Activated naive CD4-positive, alpha-beta T cell (primary cell): ENCODE measurements at places on chromosomes 7 and 10.

- no peak for DNase-seq
Measured at GRCh38 chr10:3043512-3044368, 23.6 kb upstream of the PFKP start.

DNA sequence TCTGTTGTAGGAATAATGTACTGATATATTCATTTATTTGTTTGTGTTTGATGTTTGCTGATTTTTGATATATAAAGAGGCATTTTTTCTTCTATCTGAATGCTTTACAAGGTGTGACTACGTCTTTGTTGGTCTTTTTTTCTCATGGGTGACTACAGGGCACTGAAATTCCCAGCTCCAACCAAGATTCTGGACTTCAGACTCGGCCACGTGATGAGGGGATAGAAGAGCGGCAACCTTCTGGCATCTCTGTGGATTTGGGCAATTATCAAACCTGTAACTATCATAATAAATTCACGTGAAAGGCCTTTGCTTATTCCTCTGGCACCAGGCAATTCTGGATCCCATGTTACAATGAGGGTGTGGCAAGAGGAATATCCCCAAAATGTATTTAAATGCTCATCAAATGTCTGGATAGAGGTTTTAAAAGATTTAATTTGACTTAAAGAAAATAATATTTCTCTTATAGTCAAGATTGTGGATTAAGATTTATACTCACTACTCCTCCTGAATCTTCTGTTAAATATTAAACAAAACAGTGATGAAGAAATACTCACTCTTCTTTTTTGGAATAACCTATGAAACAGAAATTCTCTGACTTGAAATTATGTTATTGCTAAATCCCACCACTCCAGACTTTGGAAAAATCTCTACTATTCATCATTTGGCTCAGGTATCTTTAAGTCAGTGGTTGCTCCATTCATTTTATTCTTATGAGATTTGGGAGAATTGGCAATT is 276.3 kb downstream of the GPR37 start:
- DNase-seq = no peak

DNA sequence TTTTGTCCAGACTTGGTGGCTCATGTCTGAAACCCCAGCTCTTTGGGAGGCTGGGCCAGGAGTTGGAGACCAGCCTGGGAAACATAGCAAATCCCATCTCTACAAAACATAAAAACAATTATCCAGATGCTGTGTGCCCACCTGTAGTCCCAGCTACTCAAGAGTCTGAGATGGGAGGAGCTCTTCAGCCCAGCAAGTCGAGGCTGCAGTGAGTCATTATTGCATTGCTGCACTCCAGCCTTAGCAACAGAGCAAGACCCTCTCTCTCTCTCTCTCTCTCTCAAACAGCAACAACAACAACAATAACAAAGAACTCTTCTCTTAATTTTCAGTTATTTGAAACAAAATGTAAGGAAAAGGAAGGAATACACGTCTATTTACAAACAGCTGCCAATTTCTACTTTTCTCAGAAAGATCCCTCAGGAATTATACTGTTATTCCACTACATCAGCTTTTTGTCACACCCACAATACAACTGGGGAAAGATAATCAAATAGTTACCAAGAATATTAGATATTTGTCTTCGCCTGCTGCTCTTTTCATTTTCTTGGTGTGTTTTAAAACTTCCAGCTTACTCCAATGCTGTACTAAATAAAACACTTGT is 5.1 kb upstream of the TSPAN12 start:
- no peak for DNase-seq

DNA sequence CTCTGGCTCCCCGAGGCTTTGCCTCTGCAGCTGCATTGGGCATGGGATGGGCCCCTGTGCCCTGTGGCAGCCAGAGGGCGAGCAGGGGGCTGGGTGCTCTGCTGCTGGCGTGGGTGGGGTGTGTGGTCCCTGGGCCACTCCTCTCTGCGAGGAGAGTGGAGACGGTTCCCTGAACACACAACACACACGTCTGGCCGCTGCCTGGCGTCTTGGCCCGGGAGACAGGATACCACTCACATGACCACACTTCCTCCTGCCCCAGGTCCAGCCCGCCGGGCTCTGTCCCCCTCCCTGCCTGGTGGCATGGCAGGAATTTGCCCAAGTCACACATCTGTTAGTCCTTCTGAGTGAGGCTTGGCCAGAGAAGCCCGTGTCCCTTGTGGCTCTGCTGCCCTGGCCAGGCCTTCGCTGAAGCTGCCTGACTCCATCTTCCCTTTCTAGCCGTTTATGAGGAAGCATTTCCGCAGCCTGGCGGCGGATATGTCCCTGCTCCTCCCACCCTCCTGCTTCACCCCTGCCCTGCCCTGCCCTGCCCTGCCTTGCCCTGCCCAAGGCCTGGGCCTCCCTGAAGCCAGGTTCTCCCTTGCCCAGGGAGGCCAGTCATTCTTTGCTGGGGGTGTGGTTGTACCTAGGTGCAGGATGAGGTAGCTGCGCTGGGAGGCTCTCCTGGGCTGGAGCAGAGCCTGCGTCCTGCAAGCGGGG is 3.0 kb downstream of the BRI3 start:
- no peak for DNase-seq

GRCh38 chr7:137003566-137003965 is 135.1 kb downstream of the CHRM2 start:
- no peak for DNase-seq

- no peak for DNase-seq
Measured at GRCh38 chr7:136687693-136688322, 180.6 kb upstream of the CHRM2 start.

DNA sequence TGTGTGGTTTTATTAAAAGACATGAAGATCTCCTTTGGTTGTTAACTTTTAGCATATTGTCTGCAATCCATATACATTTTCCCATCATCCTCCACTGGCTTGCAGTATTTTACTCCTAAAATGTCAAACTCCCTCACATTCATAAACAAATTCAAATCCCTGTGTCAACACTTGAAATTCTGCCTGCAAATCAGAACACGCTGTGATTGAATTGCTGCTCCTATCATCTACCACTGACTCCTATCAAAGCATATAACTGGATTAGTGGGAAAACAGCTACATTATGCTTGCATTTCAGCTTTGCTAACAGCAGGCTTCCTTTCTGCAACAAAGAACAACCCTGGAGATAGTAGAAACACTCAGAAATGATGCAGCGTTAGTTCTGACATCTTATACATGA is 281.8 kb upstream of the HGF start:
- no peak for DNase-seq

DNA sequence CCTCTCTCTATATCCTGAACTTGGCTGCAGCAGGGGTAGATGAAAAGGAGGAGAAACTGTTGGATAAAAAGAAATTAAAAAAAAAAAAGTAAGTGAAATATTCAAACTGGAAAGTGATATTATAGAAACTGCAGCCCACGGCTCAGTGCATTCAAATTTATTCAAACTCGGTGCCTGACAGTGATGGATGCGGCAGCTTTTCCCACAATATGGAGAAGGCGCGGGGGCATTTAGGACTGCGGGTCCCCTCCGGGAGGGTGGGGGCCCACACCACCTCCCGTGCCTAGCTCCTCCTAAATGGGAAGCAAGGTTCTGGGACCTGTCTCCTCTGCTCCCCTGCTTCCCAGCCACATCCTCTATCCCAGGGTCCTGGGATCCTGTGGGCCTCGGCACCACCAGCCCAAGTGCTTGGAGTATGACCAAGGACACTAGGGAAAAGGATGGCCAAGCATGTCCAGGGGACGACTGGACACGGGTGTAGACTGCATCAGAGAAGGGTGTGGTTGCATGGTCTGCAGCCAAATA is 82.4 kb downstream of the HIF1AN start:
- DNase-seq = no peak

- no peak for DNase-seq
Measured at GRCh38 chr7:111558991-111559390, 3.3 kb downstream of the IMMP2L start.

- DNase-seq = no peak
Measured at GRCh38 chr7:33674804-33675411, 230.4 kb upstream of the BMPER start.

GRCh38 chr10:79344502-79345195 is 2.6 kb upstream of the PPIF start:
- DNase-seq = no peak

DNA sequence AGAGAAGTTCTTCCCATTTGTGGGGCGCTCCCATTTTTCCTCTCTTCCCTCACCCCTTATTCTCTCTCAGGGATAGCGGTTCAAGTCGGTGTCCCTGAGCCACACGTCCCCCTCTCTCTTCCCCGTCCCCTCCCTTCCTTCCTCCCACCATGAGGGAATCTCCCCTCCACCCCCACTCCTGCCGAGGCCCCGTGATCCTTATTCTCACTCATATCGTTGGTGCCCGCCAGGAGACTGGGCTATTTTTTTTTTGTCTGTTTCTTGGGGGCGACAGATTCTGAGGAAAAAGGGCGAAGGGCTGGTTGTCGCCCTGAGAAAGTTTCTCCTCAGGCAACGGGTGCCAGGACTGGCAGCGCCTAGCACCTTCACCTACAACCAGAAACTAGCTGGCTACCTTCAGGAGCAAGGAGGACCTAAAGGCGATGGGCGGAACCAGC is 723 bp downstream of the ZCWPW1 start:
- no peak for DNase-seq

DNA sequence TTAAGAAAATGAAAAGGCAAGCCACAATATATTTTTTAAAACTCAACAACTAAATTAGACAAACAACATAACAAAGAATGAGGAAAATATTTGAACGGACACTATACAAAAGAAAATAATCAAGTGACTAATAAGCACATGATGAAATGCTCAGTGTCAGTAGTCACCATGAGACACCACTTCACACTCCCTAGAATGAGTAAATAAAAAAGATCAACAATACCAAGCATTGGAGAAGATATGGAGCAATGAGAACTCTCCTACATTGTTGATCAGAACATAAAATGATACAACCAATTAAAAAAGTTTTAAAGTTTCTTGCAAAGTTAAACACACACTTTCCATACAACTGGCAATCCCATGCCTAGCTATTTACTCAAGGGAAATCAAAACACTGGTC is 222.2 kb downstream of the C7orf25 start:
- DNase-seq = no peak

GRCh38 chr10:14329746-14330173 is 964 bp downstream of the FRMD4A start:
- DNase-seq = no peak

GRCh38 chr7:150449206-150449952 is 1.1 kb upstream of the GIMAP8 start:
- DNase-seq = no peak

DNA sequence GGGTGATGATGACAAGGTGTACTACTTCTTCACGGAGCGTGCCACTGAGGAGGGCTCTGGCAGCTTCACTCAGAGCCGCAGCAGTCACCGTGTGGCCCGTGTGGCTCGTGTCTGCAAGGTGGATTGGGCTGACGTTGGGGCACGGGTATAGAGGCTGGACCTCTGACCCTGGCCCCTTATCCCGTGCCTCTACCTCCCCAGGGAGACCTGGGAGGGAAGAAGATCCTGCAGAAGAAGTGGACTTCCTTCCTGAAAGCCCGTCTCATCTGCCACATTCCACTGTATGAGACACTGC is 8.4 kb downstream of the MRPL43 start:
- no peak for DNase-seq

DNA sequence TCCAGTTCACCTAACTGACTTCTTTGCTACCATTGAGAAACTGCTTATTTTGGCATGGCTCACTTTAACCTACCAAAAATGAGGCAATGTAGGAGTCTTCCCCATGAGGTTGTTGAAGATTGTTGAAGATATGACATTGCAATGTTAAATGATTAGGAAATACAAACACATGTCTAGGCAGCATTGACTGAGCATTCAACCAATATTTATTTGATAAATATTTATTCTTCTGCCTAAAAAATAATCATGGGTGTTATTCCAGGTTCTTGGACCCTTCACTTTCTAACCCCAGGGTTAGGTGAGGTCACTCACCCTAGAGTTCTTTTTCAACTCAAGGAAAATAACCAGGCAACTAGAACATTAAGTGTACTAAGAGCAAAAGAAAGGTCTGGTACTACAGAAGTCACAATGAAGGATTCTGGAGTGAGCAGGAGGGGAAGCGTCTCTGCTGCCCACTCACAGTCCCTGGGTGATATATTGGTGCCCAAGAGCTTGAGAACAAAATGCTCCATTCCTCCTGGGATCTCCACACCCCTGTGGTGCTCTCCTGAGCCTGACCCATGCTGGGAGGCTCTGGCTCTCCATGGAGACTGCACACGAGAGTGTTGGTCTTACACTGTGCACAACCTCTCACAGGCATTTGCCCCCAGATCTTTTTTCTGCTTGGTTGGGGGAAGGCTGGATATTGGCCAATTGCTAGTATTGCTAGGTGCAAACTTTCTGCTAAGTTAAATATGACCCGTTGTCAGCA is 123.4 kb downstream of the SPAG6 start:
- no peak for DNase-seq

GRCh38 chr7:27199849-27200760 is at the start of gene HOXA13:
Gene HOXA13, minus strand, starts transcription at chr7:27200091. Its CDS starts 14 bp downstream, at chr7:27200077.
- DNase-seq = no peak

DNA sequence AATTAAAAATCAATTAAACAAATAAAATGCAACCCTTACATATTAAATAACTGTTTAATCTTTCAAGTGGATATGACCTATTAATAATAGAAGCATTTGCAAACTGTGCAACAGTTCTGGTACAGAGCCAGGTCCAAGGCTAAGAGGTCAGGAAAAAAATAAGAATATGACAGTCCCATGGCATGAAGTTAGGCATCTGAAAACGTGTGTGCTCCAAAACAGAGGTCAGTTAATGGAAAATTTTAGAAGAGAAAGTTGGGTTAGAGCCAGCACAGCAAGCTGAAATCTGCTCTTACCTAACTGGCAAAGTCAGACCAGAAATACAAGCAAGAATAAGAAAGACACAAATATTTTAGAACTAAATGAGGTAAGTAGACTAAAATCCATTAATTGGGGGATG is 757.7 kb downstream of the GRM8 start:
- no peak for DNase-seq

- DNase-seq = no peak
Measured at GRCh38 chr7:22730921-22731654, 4.1 kb downstream of the IL6 start.

GRCh38 chr7:128410451-128410753 is 620 bp upstream of the IMPDH1 start:
- DNase-seq = no peak

- no peak for DNase-seq
Measured at GRCh38 chr10:83229991-83230390, 909.3 kb upstream of the GHITM start.

- no peak for DNase-seq
Measured at GRCh38 chr7:29315122-29315891, 120.7 kb downstream of the CHN2 start.

DNA sequence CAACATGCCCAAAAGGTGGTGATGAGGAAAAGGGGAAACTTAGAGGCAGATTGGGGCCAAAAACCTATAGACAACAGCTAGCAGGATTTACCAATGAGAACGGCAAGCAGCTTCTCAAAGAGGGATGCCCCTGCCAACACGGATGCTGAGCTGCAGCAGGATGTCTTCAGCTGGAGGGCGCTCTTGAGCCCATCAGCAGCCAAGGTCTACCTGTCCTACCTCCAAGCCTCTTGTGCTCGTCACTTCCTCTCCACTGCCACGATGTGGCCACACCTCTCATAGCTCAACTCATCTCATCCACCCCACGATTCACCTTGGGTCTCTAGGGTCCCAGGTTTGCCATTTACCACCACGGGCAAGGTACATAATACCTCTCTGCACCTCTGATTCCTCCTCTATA is 36.5 kb downstream of the DLG5 start:
- no peak for DNase-seq

- no peak for DNase-seq
Measured at GRCh38 chr7:130008941-130009847, 42.0 kb downstream of the ZC3HC1 start.
